BJ (cell line): ENCODE measurements at places on chromosomes 1 and 21. TPM values are rescaled to one million over a fixed set of nuclear protein-coding genes. Genes with fewer than 3 reads are reported as not detected.

TNFRSF8 gene
- not detected in 2 replicates for polyA plus RNA-seq

DNA sequence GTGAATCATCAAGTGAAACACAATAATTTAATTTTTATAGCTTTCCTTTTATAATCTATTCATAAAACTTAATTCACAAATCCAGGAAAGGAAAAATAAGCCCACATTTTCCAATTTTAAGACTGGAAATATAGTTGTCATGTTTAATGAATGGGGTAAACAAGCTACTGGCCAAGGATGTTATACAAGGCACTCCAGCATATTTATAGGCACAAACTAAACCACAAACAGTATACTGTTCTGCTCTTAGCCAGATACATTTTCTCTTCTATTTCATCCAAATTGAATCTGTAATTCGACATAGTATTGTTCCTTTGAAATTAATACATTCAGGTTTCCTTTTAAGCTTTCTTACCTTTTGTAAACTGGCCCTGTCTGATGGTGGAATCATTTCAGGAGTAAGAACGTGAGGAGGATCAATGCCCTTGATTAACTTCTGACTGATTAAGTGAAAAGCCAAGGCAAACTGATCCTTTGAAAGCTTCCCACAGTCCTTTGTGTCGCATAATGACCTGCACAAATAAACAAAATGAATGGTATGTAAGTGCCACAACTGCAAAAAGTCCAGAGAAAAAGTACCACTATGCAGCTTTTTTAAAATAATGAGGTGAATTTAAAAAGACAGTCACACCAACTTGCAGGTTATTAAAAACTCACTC is 74.4 kb downstream of the EPS15 start:
- DNase-seq: no peak

TDRD5 gene
- not detected in 2 replicates for polyA plus RNA-seq

GRCh38 chr1:216055004-216055403 is 368.2 kb downstream of the USH2A start:
- DNase-seq: no peak

DNA sequence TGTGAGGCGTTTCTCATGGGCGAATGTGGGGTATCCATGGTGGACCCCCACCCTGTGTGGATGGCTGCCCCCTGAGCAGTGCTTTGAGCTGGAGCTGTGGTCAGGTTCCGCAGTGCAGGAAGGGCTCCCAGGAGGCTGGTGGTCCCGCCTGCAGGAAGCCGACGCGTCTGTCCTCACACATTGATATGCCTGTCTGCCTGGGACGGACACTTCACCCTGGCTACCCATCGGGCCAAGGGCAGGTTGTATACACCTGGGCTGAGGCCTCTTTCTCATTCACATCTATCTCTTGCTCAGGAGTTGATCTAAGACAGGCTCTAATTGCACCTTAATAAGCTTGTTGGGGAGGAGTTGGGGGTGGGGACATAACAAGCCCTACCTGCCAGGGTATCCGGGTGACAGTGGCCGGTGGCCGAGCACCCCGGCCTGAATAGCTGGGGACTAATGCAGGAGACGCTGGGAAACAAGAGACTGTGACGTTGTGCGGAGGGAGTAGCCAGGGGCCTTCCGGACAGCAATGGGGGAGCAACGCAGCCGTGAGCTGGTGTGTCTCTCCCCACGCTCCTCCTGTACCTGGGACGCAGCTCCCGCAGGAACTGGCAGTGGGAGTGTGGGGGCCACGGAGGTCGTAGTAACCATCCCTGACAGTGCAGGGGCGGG is 21.7 kb downstream of the PDXK start:
- DNase-seq: no peak

HHAT gene
- 6.6 and 7.2 TPM in 2 replicates for polyA plus RNA-seq

GRCh38 chr1:35866991-35867390 is 16.0 kb upstream of the AGO1 start:
- DNase-seq: no peak

DNA sequence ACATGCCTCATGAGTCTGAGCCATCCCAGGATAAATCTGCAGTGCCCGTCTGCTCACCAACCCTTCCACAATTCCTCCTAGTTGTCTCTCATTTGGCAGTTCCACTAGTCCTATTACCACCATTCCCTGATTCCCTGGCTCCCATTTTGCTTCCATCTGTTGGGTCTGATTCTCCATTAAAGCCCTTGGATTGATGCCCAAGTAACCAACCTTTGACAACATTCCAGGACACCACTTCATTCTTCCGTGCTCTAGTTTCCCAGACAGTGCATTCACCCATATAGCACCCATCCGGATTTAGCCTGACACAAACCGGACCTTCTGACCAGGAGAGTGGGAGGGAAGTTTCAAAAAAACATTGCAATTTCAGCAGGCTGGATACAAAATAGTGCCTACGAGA is 189.4 kb upstream of the PALMD start:
- no peak for DNase-seq
